ENCODE measurements at places on chromosomes 12 and 14.
A peak's percentile ranks its signal among the peaks of the same experiment; 100 is the strongest.

GRCh38 chr12:62032870-62033269, 227.3 kb upstream of the USP15 start:
- DNase-seq: no peak

- DNase-seq: no peak
Measured at GRCh38 chr12:100974341-100974740, 179.8 kb downstream of the ANO4 start.

GRCh38 chr14:71529848-71530247, 402.4 kb upstream of the RGS6 start:
- no peak for DNase-seq

- DNase-seq: no peak
Measured at GRCh38 chr12:47740606-47741339, 15.5 kb upstream of the ENDOU start.

GRCh38 chr12:230925-231671, 17.1 kb upstream of the SLC6A12 start:
- DNase-seq: no peak

- peak; percentile 42 for DNase-seq
Measured at GRCh38 chr14:96424109-96424989, 32.4 kb downstream of the AK7 start.

- DNase-seq: no peak
Measured at GRCh38 chr12:27810756-27811155, 30.7 kb upstream of the MANSC4 start.

GRCh38 chr12:130978785-130979184, 25.1 kb downstream of the ADGRD1 start:
- DNase-seq: no peak

DNA sequence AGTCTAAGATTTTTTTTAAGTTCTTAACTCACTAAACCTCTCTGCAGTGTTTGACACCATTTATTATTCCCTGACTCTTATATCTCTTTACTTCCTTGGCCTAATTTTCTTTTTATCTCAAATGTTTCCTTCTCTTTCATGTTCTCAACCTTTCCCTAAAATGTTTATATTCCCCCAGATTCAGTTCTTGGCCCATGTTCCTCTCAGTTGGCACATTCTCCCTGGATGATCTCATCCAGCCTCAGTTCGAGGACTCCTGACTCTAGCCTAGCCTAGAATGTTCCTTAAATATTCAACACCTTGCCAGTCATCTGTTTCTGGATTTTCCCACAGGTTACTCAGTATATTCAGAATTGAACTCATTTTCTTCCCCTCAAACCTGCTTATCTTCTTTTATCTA, 81.3 kb downstream of the SCN8A start:
- no peak for DNase-seq

GRCh38 chr12:88207921-88208620, 66.0 kb downstream of the TMTC3 start:
- DNase-seq: no peak

GRCh38 chr14:99383472-99384449, 96.9 kb downstream of the SETD3 start:
- DNase-seq: no peak

GRCh38 chr12:67562513-67563287, 85.8 kb upstream of the DYRK2 start:
- no peak for DNase-seq

GRCh38 chr12:72323881-72324280, 51.7 kb downstream of the TRHDE start:
- no peak for DNase-seq

- no peak for DNase-seq
Measured at GRCh38 chr14:72634691-72635616, 258.9 kb downstream of the DPF3 start.

- no peak for DNase-seq
Measured at GRCh38 chr14:54728700-54729527, 162.0 kb downstream of the SAMD4A start.

DNA sequence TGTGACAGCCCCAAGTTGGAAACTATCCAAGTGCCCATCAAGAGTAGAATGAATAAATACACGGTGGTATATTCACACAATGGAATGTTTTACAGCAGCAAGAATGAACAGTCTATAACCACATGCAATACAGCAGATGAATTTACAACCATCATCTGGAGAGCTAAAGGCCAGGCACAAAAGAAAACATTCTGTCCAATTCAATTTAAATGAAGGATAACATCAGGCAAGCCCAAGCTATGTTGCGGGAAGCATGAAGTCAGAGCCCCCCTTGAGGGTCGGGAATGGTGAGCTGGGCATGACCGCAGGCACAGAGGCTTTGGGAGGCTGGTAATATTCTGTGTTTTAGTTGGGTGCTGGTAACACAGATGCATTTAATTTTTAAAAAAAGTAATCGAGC, 76.0 kb downstream of the SYNE3 start:
- no peak for DNase-seq

DNA sequence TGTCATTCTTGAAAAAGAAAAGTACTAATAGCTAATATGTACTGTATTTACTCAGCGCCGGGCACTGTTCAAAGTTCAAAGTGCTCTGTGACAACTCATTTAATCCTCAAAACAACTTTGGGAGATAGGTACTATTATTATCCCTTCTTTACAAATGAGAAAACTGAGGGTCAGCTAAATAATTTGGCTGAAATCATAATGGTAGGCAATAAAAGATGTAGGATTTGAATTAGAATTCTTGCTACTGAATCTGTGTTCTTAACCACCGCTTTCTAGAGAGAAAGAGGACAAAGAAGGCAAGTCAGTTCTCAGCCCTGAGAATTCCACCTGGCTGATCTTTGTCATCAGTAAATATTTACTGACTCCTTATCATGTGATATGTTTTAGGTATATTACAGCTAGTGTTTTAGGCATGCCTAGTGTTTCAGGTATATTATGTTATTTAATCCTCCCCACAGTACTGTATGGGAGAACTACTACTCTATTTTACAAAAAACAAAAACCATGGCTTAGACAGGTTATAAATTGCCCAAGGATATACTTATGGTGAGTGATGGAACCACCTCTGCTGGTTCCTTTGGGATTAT, 205.7 kb upstream of the GZMB start:
- DNase-seq: no peak

GRCh38 chr12:69833696-69834095, 8.7 kb downstream of the MYRFL start:
- DNase-seq: no peak

- DNase-seq: no peak
Measured at GRCh38 chr14:81594012-81594411, 60.4 kb upstream of the SEL1L start.

DNA sequence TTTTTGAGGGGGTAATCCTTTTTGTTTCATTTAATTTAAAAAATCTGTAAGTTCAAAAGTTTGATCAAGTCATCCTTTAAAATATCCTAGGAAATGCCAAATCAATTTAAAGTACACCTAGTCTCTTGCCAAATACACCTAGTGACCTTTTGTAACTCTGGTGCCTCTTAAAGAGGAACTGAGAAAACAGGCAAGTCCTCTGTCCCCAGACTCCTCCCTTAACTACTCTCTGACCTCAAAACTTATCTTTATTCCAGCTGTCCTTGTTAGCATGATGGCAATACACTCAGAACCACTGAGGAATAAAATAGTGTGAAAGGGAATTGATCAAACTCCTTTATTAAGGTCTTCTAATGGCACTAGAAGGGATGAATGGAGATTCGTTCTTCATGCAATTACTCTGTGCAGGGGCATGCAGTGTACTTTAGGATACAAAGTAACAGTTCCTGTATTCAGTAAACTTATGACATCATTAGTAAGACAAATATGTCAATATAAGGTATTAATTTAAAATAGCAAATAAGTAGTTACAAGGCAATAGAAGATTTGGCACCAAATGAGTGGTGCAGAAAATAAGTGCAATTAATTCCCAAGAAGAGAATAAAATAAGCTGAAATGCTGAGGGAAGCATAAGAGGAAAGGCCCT, 3.3 kb downstream of the FAR2 start:
- no peak for DNase-seq

DNA sequence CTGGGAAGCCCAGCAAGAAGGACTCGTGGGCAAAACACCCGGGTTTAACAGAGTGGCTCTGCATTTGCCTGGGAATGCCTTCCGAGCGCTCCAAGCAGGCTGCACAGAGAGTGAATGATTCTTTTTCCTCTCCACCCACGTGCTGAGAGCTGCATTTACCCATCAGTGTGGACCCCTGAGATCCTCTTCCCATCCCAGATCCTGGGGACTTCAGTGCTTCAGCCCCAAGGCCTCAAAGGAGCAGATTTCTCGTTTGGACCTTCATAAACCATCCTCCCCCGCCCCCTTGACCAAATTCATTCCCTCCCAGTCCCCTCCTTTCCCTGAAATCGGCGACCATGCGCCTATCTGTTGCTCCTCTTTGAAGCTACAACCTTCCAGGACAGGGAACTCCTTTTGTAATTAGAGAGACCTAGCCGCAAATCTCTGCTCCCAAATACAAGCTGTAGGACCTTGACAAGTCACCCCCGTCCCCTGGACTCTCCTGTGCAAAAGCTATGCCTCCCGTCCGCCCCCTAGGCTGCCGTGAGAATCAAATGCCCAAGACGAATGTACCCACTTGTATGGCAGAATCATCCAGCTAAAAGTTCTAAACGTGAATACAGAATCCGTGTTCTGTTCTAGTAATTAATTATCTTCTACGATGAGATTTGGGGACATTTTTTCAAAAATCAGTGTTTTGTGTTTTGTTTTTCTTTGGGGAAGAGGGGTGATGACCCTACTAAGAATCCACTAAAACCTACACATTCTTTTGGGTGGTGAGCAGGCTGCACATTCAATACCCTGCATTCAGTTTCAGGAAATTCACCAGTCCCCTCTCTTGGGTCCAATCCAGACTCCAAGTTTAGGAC, 8.8 kb downstream of the TBX5 start:
- DNase-seq: no peak

- DNase-seq: no peak
Measured at GRCh38 chr12:53950437-53950773, 4.3 kb upstream of the HOXC12 start.

DNA sequence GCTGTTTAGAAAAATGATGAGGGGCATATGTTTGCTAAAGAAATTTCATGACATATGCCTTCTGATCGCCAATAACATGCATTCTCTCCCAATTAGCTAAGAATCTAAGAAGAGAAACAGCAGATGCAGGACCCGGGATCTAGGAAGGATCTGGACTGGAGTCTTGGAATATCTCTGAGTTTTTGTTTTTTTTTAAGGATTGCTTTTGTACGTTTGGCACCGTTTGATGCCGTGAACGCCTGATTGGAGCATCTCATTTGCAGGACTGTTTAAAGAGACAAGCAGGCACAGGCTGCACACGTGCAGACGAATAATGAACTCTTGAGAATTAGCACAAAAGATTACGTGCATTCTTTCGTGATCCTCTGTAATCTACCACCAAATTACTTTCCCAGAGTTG, 13.6 kb downstream of the EML1 start:
- no peak for DNase-seq

GRCh38 chr12:131024721-131025120, 71.0 kb downstream of the ADGRD1 start:
- DNase-seq: no peak

GRCh38 chr12:119177724-119178380, 879 bp upstream of the HSPB8 start:
- DNase-seq: no peak

DNA sequence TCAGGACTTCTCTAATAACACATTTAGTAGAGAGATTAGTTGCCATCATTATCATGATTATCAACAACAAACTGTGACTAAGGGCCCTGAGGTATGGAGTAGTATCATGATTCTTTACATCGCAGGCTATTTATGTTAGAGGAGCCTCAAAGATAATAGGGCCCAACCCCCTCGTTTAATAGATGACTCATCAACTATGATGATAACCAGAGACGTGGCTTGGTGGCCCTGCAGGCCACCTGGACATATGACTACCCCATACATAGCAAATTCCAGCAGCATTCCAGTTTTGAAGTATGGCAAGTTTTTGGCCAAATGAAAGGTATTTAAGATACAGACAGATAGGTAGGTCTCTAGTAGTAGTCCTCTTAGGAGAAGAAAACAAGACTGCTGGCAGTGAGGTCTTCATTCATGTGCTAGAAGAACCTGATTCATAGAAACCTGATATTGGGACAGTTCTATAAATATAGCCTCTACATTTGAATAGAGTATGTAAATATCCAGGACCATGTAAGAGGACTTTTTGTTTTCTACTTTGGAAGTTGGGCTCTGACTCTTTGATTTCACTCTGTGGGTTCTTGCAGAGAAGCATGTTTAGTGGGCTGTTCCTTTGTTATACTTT, 5.6 kb downstream of the RIC8B start:
- DNase-seq: no peak

DNA sequence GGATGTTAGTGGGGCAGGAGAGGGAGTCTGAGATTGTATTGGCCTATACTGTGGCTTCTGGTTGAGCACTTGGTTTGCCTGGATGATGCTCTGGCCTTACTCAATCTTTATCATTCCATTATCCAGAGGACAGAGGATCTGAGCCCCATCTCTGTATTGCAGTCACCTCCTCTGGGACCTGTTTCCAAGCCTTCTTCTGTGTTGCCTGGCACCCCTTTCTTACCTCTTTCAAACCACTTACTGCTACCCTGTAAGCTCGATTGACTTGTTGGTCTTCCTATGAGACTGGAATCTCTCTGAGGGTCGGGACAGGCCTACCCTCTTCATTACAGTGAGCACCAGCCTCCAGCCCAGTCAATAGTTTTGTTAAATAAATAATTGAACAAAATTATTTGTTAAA, 3.0 kb upstream of the FOS start:
- DNase-seq: no peak

DNA sequence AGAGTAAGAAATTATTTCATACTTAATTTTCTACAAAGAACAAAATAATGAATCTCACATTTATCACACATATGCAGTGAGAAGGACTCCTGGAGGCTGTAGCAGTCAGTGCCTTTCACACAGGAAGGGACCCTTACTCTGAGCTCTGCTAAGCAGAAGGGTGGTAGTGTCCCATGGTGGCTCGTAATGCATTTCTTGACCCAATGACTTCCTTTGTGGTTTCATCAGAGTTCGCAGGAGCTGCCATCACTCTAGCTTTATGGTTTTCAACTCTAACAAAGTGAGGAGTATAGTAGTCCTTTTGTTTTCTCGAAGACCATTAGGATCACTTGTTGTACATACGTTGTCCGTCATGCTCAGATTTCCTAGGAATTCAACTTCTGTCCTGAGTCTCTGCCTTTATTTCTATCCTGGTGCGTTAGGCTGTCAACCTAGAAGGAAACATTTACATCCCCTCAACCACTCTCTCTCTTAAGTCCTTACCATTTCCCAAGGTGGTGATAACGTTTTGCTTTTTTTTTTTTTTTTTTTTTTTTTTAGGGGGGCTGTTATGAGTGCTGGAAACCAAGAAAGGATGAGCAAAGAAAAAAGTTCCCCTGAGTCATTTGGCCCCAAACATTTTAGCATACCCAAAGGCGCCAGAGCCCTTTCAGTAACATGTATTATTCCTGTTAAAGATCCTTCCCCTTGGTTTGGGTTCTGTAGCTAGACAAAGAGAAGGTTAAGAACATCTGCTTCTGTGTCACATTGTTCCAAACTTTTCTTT, 37.2 kb downstream of the GABARAPL1 start:
- DNase-seq: no peak

DNA sequence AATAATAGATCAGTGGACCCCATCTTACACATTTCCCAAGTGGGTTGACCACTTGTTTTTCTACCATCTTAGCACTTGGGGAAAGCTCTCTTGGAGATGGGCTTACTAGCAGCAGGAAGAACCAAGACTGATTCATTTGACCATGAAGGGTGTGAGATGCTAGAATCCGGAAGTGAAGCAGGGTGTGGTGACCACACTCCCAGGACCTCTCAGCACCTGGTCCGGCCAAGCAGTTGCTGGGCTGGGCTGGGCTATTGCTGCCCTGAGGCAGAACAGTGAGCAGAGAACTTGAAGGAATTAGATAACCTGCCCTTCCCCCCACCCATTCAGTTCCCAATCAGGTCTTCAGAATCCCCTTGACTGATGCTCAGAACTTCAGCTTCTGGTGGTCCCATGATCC, 24.4 kb downstream of the ADCY6 start:
- DNase-seq: no peak
